Erythroblast (primary cell): ENCODE measurements at places on chromosomes 1 and 21.
A peak's percentile ranks its signal among the peaks of the same experiment; 100 is the strongest.

DNA sequence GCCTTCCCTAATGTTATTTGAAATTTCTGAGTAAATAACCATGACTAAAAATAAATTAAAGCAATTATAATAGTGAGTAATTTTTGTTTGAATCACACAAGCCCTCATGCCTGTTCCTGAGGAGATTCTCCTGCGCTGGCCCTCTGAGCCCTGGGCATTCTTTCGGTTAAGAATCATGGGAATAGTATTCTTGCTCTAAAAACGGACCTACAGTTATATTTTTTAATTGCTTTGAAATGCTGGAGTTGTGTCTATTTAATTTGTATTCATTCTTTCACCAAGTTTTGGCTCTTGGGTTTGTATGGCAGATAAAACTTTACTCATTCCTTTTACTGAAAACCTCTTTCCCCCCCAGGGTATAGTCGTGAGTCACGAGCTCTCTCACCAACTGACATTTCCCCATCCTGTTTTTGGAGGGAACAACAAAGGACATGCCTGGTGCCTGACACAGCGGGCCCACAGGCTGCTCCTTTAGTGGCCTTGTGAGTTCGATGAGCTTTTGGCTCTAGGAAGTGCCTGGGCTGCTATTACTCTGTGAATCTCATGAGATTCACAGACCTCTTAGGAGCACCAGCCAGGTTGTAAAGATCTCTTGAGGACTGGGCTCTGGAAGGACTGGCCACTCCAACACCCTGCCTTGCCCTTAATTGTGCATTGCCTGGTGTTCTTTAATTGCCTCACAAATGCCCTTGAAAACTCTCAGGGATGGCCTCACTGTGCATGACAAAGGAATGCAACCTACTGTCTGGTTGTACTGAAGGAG, 58.6 kb downstream of the DDR2 start:
- no peak for DNase-seq

DNA sequence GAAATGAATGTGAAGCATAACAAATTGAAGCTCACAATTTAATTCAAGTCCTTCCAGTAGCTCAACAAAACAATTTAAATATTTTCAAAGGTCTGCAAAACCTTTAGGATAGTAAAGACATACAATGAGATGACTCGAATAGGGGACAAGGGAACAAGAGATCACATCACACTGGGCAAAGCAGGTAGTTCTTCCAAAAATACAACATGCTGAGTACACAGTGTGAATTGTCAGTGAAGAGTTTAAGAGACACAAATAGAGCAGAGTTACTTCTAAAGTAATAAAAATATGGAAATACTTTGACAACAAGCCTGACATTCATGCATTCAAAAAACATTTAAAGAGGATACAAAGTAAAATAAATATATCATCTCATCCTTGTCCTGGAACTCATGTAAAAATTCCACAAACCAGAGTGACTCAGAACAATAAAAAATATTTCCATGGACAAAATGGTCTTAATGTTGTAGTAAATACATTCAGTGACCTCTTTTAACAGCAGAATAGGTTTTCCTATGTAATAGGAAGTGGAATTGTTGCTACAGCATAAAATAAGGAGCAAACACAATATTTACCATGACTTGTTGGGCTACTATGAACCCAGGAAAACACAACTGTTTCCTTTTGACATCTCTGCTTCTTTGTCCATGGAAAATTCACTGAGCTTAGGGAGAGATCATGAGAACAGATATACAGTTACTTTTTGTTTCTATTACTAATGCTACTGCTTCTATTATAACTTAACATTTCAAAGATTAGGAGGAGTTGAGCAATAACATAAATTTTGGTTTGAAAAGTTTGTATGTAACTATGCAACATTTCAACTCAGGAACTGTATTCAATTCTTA, 83.7 kb upstream of the BCL10 start:
- DNase-seq: no peak

DNA sequence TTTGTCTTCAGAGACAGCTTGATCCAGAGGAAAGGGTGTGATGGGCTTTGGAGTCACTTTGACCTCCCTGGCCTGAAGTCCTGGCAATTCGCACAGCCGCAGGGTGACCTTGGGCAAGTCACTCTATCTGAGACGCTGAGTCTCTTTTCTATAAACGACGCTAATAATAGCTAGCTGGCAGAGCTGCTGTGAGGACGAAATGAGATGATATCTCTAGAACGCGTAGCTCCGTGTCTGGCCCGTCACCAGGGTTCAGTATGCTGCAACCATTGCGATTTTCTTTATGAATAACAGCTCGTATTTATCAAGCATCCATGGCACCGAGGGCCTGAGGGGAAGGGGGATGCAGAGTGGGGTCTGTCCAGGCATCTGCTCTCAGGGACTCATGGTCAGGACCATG, 58.7 kb downstream of the IGSF21 start:
- DNase-seq: no peak

DNA sequence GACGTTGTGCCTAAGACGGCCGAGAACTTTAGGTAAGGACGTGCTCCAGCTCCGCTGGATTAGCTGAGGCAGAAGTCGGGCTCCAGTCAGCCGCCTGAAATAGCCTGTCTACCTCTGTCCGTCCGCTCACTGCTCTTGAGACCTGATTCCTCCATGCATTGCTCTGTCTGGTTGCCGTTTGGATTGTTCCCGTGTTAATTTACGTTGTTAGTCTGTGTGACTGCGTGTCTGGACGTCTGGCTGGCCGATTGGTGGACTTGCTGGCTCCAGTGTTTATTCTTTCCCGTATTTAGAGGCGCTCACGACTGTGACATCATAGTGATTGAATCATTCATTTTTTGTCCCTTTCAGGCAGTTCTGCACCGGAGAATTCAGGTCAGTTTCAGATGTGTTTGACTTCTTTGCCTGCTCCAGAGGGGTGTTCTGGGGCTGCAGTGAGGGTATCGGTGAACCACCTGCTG, 684 bp downstream of the PPIH start:
- DNase-seq: peak; percentile 67

- DNase-seq: no peak
Observed at GRCh38 chr1:202888221-202888530, 773 bp downstream of the RABIF start.

DNA sequence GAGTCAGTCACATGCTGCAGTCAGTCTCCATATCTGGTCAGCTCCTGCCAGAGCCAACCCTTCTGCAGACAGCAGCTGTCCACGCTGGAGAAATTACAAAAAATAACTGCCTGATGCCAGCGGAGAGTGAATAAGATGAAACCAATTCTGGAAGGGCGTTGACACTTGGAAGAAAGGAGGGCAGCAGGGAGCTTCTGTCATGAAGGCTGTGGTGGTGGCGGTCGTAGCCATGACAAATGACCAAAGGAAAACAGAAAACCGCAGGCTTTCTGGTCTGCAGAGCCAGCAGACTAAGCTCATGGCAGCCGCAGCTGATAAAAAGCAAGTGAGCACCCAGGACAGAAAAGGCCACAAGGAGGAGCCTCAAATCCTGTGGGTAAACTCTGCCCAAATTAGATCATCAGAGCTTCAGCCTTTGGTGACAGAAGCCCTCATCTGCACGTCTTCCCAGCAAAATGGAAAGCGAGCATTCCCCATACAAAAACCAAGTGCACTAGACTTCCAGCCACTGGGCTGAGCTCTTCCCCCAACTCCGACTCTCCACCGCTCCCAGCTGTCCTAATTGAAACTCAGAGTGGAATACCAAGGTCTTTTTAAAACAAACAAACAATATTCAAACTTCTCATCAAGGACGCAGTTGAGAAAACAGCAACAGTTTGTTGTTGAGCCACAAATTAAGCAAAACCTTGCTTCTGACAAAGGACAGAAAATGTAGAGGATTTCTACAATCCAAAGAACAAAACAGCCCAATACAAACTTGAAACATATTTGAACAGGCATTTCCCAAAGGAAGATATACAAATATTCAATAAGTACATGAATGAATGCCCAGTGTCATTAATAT, 28.7 kb downstream of the RSPH1 start:
- DNase-seq: peak; percentile 47

DNA sequence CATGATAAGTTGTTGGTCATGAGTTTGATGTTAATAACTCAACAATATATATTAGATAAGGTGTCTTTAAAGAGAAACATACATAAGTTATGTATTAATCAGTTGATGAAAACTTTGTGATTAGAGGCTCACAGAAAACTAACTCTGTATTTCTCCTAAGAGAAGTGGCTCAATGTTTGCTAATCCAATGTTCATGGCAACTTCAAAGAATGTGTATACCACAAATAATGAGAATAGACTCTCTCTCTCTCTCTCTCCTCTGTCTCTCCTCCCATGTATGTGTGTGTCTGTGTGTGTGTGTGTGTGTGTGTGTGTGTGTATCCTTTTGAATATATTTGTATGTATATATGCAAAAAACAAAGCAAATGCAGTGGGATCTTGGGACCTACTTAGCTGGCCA, 1304.9 kb downstream of the MRPL39 start:
- DNase-seq: no peak

- DNase-seq: peak; percentile 63
Observed at GRCh38 chr1:61192663-61193330, 110.4 kb downstream of the NFIA start.

- DNase-seq: no peak
Observed at GRCh38 chr1:40987439-40988276, 8.2 kb downstream of the CTPS1 start.

GRCh38 chr1:240116831-240117769, 25.4 kb downstream of the FMN2 start:
- no peak for DNase-seq
